ENCODE measurements at places on chromosomes 7 and 10.

DNA sequence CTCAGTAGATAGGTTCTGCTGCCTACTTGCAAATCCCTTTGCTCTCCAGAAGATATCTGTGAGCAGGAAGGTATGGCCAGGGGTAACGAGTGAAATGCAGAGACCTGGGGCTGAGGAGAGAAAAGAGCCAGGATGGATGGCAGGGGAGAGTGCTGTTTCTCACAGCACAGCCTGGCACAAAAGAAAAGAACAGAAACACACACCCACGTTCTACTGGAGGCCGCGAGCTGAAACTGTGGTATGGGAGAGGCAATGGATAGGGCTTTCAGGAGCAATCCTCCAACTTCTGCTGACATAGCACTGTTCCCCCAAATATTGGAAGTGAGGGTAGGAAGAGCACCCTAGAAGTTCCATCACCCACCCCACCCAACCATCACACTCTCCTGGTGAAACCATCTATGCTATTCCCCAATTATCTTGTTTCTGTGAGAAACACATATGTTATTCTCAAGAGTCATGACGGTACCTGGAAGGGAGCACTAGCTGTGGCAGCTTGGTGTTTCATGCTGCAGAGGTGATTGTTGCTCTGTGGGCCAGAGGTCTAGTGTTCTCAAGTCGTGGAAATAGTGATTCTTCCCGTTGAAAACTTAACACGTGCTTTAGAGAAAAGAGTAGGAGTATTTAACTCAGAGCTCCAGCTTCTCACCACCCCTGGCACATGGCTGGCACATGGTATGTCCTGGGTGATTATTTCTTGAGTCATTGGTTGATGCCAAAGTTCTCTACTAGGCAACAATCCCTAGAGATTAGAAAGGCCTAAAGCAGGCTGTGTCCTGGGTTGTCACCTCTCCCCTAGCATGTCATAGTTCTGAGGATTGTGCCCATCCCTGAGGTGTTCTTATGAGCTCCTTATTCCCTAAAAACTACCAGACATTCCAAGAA, 198.3 kb downstream of the PLXNA4 start:
- DNase-seq = no peak

DNA sequence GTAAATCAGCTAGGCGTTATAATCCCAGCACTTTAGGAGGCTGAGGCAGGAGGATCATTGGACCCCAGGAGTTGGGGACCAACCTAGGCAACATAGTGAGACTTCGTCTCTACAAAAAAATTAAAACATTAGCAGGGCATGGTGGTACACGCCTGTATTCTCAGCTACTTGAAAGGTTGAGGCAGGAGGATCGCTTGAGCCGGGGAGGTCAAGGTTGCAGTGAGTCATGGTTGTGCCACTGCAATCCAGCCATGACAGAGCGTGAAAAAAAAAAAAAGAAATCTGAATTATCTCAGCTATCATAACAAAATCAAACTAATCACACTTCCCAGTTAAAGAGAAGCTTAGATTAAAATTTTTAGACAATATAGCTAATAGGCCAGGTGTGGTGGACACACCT, 35.3 kb downstream of the ATAD1 start:
- DNase-seq = no peak

GRCh38 chr10:11093771-11094736, 76.4 kb downstream of the CELF2 start:
- no peak for DNase-seq

- DNase-seq = peak; percentile 64
Measured at GRCh38 chr10:111297351-111297848, 220.6 kb downstream of the ADRA2A start.

DNA sequence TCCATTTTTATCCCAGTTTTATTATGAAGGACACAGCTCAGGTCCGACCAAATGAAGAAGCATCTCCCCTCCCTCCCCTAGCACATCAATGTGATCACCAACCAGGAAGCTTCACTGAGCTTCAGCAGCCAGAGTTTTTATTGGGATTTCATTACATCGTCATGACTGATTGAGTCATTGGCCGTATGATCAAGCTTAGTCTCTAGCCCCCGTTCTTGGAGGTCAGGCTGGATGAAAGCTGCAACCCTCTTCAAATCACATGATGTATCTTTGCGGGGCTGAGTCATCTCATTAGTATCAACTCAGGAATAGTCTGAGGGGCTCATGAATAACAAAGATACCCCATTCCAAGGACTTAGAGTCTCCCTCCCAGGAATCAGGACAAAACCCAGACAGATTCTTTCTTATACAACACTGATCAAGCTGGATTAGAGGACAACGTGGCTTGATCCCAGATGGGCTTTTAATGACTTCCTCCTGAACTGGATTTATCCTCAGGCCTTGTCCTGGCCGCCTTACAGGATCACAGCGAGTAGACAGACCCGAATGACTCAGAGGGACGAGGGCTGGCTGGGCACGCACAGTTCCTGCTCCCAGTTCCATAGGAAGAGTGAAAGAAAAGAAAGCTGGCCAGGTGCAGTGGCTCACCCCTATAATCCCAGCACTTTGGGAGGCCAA, 14.5 kb downstream of the LIMK1 start:
- DNase-seq = peak; percentile 89

DNA sequence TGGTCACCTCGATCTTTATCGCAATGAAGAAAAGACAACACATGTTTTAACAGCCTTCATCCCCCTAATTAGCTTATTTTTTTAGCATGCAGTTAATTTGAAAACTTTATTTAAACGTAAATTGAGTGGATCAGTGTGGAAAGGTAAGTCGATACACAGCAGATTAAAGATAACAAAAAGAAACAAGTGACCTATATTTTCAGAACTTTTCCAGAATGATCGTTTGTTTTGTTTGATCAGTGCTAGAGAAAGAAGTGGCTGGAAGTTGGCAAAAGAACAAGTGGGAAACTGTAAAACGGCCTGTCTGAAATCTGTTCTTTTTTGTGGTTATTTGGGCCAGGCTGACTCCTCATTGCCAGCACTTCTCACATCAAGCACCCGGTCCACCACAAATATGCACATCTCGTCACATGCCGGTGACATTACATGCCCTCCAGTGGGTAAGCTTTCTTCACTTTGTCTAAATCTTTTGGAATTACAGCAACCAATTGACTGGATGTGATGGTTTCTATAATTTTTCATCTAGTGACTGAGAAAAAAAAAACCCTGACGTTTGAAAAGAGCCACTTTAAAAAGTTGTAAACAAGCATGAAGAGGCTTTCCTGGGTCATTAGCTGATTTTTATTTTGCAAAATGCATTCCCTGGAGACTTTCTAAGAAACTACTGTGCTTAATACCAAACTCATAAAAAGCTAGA, 33.2 kb downstream of the C7orf33 start:
- peak; percentile 88 for DNase-seq

DNA sequence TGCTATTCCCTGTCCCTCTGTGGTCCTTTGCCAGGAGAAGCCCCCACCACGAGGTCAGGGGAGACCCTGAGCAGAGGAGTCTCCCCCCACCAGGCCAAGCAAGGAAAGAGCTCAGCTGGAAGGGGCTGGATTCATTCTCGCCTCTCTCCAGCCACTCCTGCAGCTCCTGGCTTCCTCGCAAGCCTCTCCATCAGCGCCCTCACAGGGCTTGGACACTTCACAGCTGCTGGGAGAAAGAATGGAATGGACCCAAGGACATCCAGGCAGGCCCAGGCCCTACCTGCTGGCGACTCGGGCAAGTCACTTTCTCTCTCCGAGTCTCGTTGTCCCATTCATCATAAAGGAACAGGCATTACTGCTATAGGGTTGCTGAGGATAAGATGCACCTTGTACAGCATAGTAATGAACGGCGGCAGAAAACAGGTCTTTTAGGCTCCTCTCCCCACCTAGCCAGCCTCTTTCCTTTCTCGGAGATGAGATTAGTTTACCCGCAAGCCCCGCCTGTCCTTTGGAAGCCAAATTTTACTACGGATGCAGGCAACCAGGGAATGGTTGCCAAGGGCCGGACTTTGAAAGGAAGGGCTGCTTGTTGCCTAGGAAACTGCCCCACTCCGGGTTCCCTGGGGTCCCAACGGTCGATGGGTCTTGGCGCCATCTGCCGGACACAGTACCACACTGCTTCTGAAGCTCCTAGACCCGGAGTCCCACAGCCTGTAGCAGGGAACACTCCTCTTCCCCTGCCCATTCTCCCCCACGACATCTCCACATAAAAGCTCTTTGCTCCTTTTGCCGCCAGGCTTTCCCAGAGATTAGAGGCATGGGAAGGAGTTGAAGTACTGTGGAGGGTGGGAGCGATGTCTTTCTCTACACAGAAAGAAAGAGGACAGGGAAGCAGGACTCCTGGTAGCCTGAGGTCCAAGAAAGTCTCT, 22.3 kb downstream of the IMPDH1 start:
- peak; percentile 98 for DNase-seq

- no peak for DNase-seq
Measured at GRCh38 chr10:30062090-30062489, 2.7 kb upstream of the JCAD start.
